Lung microvascular endothelial cell (primary cell): ENCODE measurements at places on chromosomes 4 and X. TPM values are rescaled to one million over a fixed set of nuclear protein-coding genes. Genes with fewer than 3 reads are reported as not detected.

DNA sequence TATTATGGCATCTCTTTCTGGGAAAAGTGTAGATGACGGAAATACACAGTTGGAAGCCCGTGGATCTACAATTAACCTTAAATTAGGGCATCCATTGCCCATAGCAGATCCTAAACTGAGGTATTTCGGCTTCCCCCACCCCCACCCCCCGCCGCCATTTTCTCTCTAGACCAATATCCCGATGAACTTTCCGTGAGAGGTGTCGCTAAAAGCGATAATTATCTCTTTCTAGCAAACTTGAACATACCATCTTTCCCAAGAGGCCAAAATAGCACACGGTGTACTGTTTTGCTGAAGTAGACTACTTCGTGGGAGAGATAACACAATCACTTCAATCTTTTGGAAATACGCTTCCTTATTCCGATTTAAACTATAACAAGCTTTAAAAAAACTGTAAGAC is 554 bp downstream of the KLHL15 start:
- DNase-seq, result peak; percentile 28

- DNase-seq, result peak; percentile 12
Observed at GRCh38 chr4:145868637-145869409, 69.8 kb downstream of the ZNF827 start.

ADH1C gene
- total RNA-seq, result not detected in 2 replicates

ARHGAP4 gene
- 2.8 and 5.2 TPM in 2 replicates for total RNA-seq

GRCh38 chr4:129526812-129527211 is 430.9 kb downstream of the C4orf33 start:
- DNase-seq, result peak; percentile 80
